Mesangial cell (primary cell): ENCODE measurements at places on chromosomes 3 and 15. TPM values are rescaled to one million over a fixed set of nuclear protein-coding genes. Genes with fewer than 3 reads are reported as not detected.

Gene SSUH2
- total RNA-seq = 0.63 TPM in 1 of 2 replicates, not detected in the other

Gene PPIP5K1
- total RNA-seq = 14.6 and 27.9 TPM in 2 replicates

Gene A4GNT
- not detected in 2 replicates for total RNA-seq

Gene BCL6
- total RNA-seq = 9.6 and 26.0 TPM in 2 replicates

Gene TMCC1
- 7.8 and 12.5 TPM in 2 replicates for total RNA-seq

Gene TMEM207
- total RNA-seq = not detected in 2 replicates

Gene FOXB1
- not detected in 2 replicates for total RNA-seq

Gene ADAMTS9
- 5.4 and 20.3 TPM in 2 replicates for total RNA-seq

Gene APPL1
- total RNA-seq = 25.1 and 25.4 TPM in 2 replicates

Gene CMTM8
- 7.3 and 8.9 TPM in 2 replicates for total RNA-seq

Gene CCDC54
- total RNA-seq = not detected in 2 replicates

Gene FBXL22
- total RNA-seq = 0.33 and 0.63 TPM in 2 replicates

Gene CRYGS
- total RNA-seq = 0.25 and 0.98 TPM in 2 replicates

Gene CYP11A1
- 1.1 and 1.6 TPM in 2 replicates for total RNA-seq

Gene PIF1
- 4.1 and 36.7 TPM in 2 replicates for total RNA-seq

Gene DPPA2
- not detected in 2 replicates for total RNA-seq

Gene KY
- under 0.01 TPM in 1 of 2 replicates, not detected in the other for total RNA-seq

Gene SIDT1
- total RNA-seq = 0.13 TPM in 1 of 2 replicates, not detected in the other

Gene DCBLD2
- total RNA-seq = 566 and 596 TPM in 2 replicates

Gene CD276
- 202 and 236 TPM in 2 replicates for total RNA-seq

Gene GNAT1
- not detected in 2 replicates for total RNA-seq

Gene NLGN1
- total RNA-seq = 0.81 and 3.5 TPM in 2 replicates

Gene ANKUB1
- total RNA-seq = not detected in 2 replicates

Gene CDHR4
- total RNA-seq = not detected in 2 replicates

Gene GP9
- not detected in 2 replicates for total RNA-seq

Gene DAZL
- not detected in 2 replicates for total RNA-seq

Gene BFSP2
- total RNA-seq = not detected in 2 replicates

Gene RFT1
- 11.0 and 17.9 TPM in 2 replicates for total RNA-seq

Gene MEX3B
- total RNA-seq = 11.2 and 19.9 TPM in 2 replicates

Gene CLDN18
- not detected in 2 replicates for total RNA-seq

Gene FGD5
- total RNA-seq = under 0.01 and 0.51 TPM in 2 replicates

Gene SPINK8
- total RNA-seq = not detected in 2 replicates

Gene TAGLN3
- total RNA-seq = 3.3 and 11.9 TPM in 2 replicates

Gene CPN2
- not detected in 2 replicates for total RNA-seq

Gene GPR149
- not detected in 2 replicates for total RNA-seq

Gene CAV3
- not detected in 2 replicates for total RNA-seq

Gene FBXW12
- total RNA-seq = 0.25 TPM in 1 of 2 replicates, not detected in the other

Gene PLCH1
- total RNA-seq = 1.0 and 1.6 TPM in 2 replicates

Gene MUSTN1
- not detected in 2 replicates for total RNA-seq

Gene SOX14
- total RNA-seq = not detected in 2 replicates

Gene TMCO5A
- total RNA-seq = not detected in 2 replicates

Gene CEP152
- total RNA-seq = 4.1 and 4.3 TPM in 2 replicates

Gene FEZF2
- not detected in 2 replicates for total RNA-seq

Gene TM4SF18
- total RNA-seq = 0.51 TPM in 1 of 2 replicates, not detected in the other

Gene ARL14
- total RNA-seq = not detected in 2 replicates

Gene HDGFL3
- total RNA-seq = 9.6 and 12.4 TPM in 2 replicates

Gene WDR72
- 1.6 and 3.2 TPM in 2 replicates for total RNA-seq

Gene SLC2A2
- total RNA-seq = 1.9 TPM in 1 of 2 replicates, not detected in the other

Gene CCDC80
- 25.9 and 27.0 TPM in 2 replicates for total RNA-seq

Gene LIPC
- 0.16 and 7.2 TPM in 2 replicates for total RNA-seq

Gene MFGE8
- total RNA-seq = 177 and 339 TPM in 2 replicates

Gene P3H2
- total RNA-seq = 67.0 and 101 TPM in 2 replicates

Gene COL7A1
- total RNA-seq = 122 and 146 TPM in 2 replicates

Gene TNNC1
- total RNA-seq = 0.49 and 3.0 TPM in 2 replicates

Gene KAT2B
- total RNA-seq = 3.3 and 7.1 TPM in 2 replicates
